ENCODE measurements at places on chromosomes 3 and 15. TPM values are rescaled to one million over a fixed set of nuclear protein-coding genes. Genes with fewer than 3 reads are reported as not detected.

Gene C3orf80
- 0.05 TPM for total RNA-seq

Gene MCF2L2
- total RNA-seq: 1.0 TPM

Gene SYNM
- total RNA-seq: 38.9 TPM

Gene EPHB1
- total RNA-seq: 0.46 TPM

Gene STIMATE
- total RNA-seq: 15.7 TPM

Gene PLA2G4E
- total RNA-seq: not detected

Gene COL8A1
- total RNA-seq: 0.13 TPM

Gene RHOV
- 4.2 TPM for total RNA-seq

Gene RARB
- not detected for total RNA-seq

Gene KBTBD13
- not detected for total RNA-seq

Gene KBTBD8
- total RNA-seq: 0.98 TPM

Gene SV2B
- not detected for total RNA-seq

Gene FBXO40
- total RNA-seq: not detected

Gene DUOX2
- 0.08 TPM for total RNA-seq

Gene FEZF2
- total RNA-seq: not detected

Gene PGBD4
- 2.3 TPM for total RNA-seq

Gene CCR4
- total RNA-seq: 0.10 TPM

Gene ADAMTSL3
- total RNA-seq: not detected

Gene CTSH
- total RNA-seq: 178 TPM

Gene HYAL1
- total RNA-seq: 0.18 TPM

Gene TM6SF1
- 0.69 TPM for total RNA-seq

Gene MESP2
- 1.1 TPM for total RNA-seq

Gene CIP2A
- 52.0 TPM for total RNA-seq

Gene IDH2
- 197 TPM for total RNA-seq

Gene GPX1
- total RNA-seq: 102 TPM

Gene TRPM1
- not detected for total RNA-seq

Gene TUBGCP4
- 31.9 TPM for total RNA-seq

Gene SMARCC1
- 84.2 TPM for total RNA-seq

Gene GDPGP1
- total RNA-seq: 22.8 TPM

Gene LRRC31
- not detected for total RNA-seq

Gene FAM174B
- total RNA-seq: 30.7 TPM

Gene SLC2A2
- total RNA-seq: 0.13 TPM

Gene SLC7A14
- not detected for total RNA-seq

Gene NSMCE3
- total RNA-seq: 5.5 TPM

Gene FAM81A
- total RNA-seq: 7.3 TPM

Gene GOLGA6L4
- total RNA-seq: 2.7 TPM

Gene CCNB2
- total RNA-seq: 67.6 TPM

Gene DPPA2
- total RNA-seq: not detected

Gene CNTN6
- not detected for total RNA-seq

Gene FBXW12
- not detected for total RNA-seq

Gene B3GNT5
- 22.8 TPM for total RNA-seq

Gene ARID3B
- total RNA-seq: 12.7 TPM

Gene AMT
- 1.1 TPM for total RNA-seq

Gene CP
- total RNA-seq: 5.8 TPM

Gene ASB14
- total RNA-seq: not detected

Gene TRIM59
- total RNA-seq: 27.9 TPM

Gene CHP1
- 123 TPM for total RNA-seq

All from Panc1 (cell line).